Inflammatory macrophage treated with lipopolysaccharide for 1 hour (primary cell): ENCODE measurements at places on chromosomes 3 and 15.

- DNase-seq: no peak
Observed at GRCh38 chr3:20787005-20787404, 601.0 kb upstream of the SGO1 start.

DNA sequence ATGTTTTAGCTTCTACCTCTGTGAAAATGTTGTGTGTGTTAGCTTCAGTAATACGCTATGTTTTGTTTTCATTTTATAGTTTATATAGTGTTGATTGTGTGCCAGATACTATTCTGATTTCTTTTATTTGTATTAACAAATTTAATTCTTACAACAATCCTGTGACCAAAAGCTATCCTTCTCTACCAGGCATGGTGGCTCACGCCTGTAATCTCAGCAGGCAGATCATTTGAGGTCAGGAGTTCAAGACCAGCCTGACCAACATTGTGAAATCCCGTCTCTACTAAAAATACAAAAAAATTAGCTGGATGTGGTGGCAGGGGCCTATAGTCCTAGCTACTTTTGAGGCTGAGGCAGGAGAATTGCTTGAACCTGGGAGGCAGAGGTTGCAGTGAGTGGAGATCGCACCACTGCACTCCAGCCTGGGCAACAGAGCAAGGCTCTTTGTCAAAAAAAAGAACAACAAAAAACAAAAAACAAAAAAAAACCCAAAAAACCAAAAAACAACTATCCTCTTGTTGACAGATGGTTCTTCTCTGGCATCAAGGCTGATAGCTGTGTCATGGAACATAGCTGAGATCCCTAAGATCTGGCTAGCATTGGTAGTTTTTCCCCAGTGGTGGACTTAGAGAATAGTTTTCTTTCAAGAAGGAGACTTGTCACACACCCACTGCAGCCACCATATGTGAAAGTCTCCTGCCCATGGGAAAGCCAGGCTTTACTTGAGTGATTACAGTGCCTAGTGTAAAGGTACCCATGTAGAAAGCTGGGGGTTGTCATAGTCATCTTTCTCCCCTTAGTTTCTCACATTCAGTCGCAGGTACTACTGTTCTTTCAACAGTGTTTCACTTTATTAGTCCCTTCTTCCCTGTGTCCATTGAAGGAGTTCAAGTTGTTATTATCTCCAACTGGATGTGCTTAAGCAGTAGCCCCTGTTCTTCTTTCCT lies 116.5 kb downstream of the UBE2E2 start:
- DNase-seq: no peak

GRCh38 chr3:46955801-46956259 lies 20.7 kb downstream of the CCDC12 start:
- no peak for DNase-seq

DNA sequence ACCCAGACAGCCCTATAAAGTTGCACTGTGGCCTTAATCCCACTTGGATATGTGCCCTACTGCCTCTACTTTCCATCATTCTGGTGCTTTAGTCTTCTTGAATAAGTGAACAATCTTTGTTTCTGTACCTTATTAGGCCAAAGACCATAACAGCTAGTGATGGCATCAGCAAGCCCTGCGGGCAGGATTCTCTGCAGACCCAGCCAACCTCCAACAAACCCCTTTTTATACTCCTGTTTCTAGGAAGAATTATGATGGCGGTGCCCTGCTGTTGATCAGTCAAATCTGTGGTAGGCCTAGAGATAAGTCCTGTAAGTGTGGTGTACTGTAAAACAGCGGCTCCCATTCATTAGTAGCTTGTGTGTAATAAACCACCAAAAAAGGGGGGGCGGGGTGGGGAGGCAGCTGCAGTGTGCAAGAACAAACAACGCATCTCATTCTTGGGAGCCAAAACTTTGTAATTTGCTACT lies 40.5 kb downstream of the SOX2 start:
- no peak for DNase-seq

- DNase-seq: peak; percentile 63
Observed at GRCh38 chr15:73295630-73296286, 73.0 kb downstream of the HCN4 start.
